ENCODE measurements at places on chromosomes 7 and 10. TPM values are rescaled to one million over a fixed set of nuclear protein-coding genes. Genes with fewer than 3 reads are reported as not detected.

The PTN gene
- polyA plus RNA-seq, result 231 TPM

DNA sequence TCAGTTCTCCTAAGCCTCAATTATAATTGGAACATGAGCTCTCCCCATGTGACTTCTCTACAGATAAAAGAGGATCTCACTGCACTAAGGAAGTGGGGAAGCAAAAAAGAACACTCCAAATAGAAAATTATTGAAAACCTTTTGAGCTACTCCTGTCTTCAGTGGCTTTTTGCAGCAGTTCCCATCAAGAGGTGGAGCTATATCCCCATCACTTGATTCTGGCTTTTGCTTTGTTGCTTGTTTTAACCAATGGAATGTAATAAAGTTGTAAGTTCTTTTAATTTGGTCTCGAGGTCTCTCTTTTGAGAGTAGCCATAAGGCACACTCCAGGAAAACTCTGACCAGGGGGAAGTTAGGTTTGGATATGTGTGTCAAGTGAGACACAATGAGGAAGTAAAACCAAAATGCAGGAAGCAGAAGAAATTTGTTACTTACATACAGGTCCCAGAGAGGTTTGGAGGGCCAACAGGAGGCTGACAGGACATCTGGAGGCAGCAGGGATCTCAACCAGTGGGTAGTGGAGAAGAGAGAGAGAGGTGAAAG, 569.4 kb downstream of the HTR7 start:
- DNase-seq, result no peak

GRCh38 chr10:20993830-20994527, 96.9 kb upstream of the NEBL start:
- DNase-seq, result no peak

- DNase-seq, result no peak
These were observed 53.3 kb downstream of the PCLO start for GRCh38 chr7:83109352-83109751.

The TMEM184A gene
- polyA plus RNA-seq, result 4.7 TPM

DNA sequence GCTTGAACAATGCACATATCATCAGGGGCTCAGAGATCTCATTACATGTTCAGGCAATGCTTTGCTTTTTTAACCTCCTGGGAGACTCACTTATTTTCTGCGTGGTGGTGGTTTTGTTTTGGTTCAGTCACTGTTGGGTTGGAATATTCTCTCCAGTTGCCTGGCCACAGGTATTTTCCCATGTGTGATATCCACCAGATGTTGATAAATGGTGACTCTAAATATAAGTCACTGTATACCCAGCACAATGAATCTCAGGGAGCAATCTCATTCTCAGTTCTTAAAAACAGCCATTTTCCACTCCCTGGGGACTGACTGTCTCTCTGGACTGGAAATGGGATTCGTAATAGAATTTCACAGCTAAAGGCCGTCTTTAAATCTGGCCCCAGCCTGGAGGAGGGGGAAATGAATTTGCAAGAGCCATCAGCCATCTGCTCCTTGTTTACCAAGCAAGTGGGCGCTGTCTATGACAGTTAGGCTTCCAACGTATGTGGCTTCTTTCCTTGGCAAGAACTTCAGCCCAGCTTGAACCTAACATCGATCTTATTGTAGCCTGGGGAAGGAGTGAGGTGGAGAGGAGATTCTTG, 1106.2 kb downstream of the NRG3 start:
- DNase-seq, result no peak

The EN2 gene
- polyA plus RNA-seq, result 0.06 TPM

DNA sequence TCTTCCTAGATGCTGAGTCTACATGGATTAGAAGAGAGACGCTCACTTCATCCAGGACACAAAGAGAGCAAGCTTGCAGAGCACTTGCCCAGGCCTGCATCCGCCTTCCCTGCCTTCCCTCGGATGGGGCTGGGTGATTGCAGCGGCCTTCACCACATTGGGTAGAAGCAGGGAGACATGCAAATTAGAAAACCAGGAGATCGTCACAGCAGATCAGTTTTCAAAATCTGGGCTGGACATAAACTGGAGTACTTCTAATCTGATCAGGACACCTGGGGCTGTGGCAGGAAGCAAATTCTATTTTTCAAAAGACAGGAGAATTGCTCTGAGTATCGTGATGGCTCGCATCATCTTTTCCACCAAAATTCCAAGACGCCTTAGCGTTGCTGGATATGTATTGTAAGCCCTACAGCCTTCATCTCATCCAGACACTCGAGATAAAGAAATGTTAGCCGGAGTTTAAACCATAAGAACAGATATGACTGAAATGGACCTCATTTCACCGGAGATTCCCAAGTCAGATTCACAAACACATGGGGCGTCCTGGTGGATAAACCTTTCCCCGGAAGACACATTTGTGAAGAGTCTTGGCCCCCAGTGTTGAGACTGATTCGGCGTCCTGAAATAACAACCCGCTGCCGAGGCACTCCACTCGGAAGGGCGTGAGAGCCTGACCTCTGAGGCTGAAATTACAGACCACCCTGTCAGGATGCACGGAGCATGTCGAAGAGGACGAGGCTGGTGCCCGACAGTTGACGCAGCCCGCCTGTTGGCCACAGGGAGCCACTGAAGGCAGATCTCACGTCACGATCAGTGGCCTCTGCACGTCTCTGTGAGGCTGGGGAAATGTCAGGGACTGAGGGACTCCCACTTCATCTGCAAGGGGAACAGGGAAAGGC, 91.2 kb upstream of the PARD3 start:
- peak; percentile 62 for DNase-seq

GRCh38 chr7:25260862-25261494, 32.7 kb upstream of the NPVF start:
- DNase-seq, result no peak
